ENCODE measurements at places on chromosomes 1 and 21.
A peak's percentile ranks its signal among the peaks of the same experiment; 100 is the strongest.

DNA sequence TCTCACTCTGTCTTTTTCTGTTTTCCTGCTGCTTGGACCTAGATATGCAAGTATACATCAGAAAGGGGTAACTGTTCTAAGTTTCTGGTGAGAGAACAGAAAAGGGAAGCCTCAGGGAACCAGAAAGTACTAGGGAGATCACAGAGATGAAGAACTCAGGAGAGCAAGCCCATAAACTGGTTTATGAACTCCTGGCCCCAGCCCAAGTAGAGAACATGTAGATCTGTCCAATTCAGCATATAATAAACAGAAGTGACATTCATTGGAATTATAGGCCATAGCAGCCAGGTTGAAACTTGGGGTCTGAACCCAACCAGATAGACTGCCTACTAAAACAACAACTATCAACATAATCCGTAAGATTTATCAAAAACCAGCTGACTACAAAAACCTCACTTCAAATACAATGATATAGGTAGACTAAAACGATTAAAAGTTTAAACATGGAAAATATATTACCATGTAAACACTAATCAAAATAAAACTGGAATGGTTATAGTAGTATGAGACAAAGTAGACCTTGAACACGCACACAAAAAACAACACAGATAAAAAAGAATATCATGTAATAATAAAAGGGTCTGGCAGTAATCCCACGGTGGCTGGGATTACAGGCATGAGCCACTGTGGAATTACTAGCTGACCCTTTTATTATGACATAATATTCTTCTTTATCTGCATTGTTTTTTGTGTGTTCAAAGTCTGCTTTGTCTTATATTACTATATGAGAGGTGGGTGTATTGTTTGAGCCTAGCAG, 65.0 kb downstream of the ZSWIM5 start:
- no peak for DNase-seq

GRCh38 chr1:169307176-169307575, 60.4 kb downstream of the NME7 start:
- no peak for DNase-seq

GRCh38 chr1:161080441-161081405, 8.6 kb downstream of the NECTIN4 start:
- DNase-seq: no peak

- no peak for DNase-seq
These were observed 37.2 kb downstream of the VAV3 start for GRCh38 chr1:107927820-107928219.

- no peak for DNase-seq
These were observed 10.6 kb upstream of the C1orf162 start for GRCh38 chr1:111463029-111463683.

GRCh38 chr1:211183747-211184313, 49.9 kb upstream of the KCNH1 start:
- DNase-seq: no peak

- DNase-seq: no peak
These were observed 82.4 kb downstream of the PBX1 start for GRCh38 chr1:164641353-164641730.

DNA sequence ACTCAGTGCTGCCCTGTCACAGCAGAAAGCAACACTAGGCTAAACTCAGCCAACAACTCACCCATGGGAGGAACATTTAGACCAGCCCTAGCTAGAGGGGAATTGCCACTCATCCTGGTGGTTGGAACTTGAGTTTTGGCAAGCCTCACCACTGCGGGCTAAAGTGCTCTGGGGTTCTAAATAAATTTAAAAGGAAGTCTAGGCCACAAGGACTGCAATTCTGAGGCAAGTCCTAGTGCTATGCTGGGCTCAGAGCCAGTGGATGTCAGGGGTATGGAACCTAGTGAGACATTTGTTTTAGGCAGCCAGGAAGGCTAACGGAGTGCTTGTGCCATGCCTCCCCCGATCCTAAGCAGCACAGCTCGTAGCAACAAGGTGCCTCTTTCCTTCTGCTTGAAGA, 78.0 kb downstream of the RGS13 start:
- peak; percentile 82 for DNase-seq

GRCh38 chr1:174794861-174795260, 204.9 kb upstream of the CACYBP start:
- DNase-seq: no peak

DNA sequence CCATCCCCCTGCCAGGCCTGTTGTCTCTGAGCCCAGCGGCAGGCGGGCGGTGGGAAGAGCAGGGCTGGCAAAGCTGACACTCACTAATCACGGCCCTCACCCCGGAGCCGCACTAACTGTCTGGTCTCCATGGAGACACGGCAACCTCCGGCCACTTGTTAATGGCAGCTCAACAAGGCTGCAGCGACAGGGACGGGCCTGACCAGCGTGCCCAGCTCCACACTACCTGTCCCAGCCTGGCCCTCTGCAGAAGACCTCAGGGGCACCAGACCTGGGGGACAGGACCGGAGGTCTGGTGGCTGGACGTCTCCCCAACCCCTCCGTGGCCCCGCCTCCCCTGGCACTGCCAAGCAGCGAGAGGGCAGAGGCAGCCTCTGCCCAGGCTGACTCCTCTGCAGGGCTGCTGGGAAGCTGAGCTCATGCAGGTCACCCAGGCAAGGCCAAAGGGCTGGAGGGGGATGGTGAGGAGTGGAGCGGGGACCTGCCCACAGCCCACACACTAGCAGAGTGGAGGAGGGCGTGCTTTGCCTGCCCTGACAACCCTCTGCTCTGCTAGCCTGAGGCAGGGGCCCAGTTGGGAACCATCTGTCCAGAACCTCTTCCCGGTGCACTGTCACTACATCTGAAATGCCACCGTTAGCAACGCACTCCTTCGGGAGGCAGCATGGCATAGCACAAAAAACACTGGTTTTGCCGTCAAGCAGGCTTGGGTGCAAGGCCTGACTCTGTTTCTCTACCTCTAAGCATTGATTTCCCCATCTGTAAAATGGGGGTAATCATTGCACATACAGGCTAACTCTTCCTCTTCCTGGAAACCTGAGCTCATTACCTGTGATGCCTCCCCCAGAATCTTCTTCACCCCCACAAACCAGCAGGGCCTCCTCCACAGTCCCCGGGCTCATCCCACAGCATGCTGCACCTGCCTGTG, 29.6 kb upstream of the WASF2 start:
- no peak for DNase-seq

GRCh38 chr21:15274701-15275485, 210.1 kb upstream of the NRIP1 start:
- DNase-seq: no peak

GRCh38 chr1:51976846-51977602, 13.5 kb downstream of the RAB3B start:
- DNase-seq: no peak

GRCh38 chr1:218480588-218481099, 135.5 kb downstream of the TGFB2 start:
- DNase-seq: no peak

- no peak for DNase-seq
These were observed 94.8 kb upstream of the TMPRSS15 start for GRCh38 chr21:18498431-18498830.

GRCh38 chr21:38761531-38761930, 44.2 kb upstream of the ETS2 start:
- peak; percentile 15 for DNase-seq

GRCh38 chr1:29426701-29427279, 190.5 kb downstream of the PTPRU start:
- no peak for DNase-seq

DNA sequence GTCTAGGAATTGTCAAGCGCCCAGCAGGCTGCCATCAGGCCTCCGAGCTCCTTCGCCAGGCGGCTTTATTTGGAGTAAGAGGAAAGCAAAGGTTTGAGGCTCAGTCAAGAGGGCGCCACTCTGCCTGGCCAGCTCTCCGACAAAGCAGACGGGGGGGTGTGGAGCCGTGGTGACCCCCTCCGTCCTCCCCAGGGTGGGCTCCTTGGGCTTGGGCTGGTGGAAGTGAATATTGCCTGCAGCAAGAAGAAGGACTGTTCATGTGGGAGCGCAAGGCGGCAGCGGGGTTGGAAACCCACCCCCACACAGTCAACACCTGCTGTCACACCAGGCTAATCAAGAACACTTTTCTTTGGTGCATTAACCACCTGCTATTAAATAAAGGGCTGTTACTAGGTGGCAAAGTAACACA, 14.6 kb downstream of the EPHX1 start:
- no peak for DNase-seq

GRCh38 chr1:76219366-76219818, 144.8 kb downstream of the ST6GALNAC3 start:
- DNase-seq: no peak

GRCh38 chr1:4684136-4684535, 29.7 kb downstream of the AJAP1 start:
- DNase-seq: no peak

DNA sequence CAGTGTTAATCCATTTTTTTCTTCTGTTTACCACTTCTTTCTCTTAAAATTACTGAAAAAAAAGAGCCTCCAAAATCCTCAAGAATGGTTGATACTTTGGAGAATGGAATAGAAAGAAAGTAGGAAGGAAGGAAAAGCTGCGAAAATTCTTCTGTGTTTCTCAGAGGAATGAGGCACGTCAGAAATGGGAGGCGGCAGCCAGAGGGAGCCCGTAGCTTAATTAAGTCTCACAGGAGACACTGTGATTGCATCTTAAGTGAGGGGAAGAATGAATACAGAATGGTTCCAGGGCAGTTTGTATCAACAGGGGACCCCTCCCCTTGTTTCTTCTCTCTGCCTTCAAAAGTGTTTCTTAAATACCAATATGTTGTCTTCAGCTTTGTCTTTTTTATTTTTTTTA, 1099.5 kb downstream of the PLA2G4A start:
- DNase-seq: no peak

- peak; percentile 56 for DNase-seq
These were observed 580 bp downstream of the RBM34 start for GRCh38 chr1:235160383-235160956.

DNA sequence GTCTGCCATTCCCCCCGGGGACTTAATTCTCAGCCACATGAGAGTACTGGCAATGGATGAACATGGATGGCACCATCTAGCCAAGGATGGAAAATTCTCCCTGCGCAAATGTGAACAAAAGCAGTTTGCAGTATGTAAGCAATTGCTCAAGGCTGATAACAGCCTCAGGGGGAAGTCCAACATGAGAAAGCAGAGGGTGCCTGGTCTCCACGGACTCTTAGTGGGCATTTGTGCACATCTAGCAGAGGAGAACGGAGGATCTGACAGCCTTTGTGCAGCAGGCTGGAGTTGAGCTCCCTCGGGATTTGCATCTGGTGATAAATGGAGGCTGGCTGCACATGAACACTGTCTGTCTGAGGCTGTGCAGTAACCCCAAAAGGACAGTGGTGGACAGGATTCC, 13.9 kb upstream of the OLIG1 start:
- DNase-seq: no peak

- DNase-seq: peak; percentile 74
These were observed 255.8 kb upstream of the CACYBP start for GRCh38 chr1:174743654-174744561.

- no peak for DNase-seq
These were observed 64.7 kb downstream of the SGIP1 start for GRCh38 chr1:66598670-66599069.

- DNase-seq: no peak
These were observed 463.2 kb upstream of the RUNX1 start for GRCh38 chr21:35512346-35512745.

- DNase-seq: no peak
These were observed 69.4 kb downstream of the PLPP3 start for GRCh38 chr1:56509713-56510641.

- DNase-seq: no peak
These were observed 191.1 kb downstream of the PTPRC start for GRCh38 chr1:198829944-198830343.

DNA sequence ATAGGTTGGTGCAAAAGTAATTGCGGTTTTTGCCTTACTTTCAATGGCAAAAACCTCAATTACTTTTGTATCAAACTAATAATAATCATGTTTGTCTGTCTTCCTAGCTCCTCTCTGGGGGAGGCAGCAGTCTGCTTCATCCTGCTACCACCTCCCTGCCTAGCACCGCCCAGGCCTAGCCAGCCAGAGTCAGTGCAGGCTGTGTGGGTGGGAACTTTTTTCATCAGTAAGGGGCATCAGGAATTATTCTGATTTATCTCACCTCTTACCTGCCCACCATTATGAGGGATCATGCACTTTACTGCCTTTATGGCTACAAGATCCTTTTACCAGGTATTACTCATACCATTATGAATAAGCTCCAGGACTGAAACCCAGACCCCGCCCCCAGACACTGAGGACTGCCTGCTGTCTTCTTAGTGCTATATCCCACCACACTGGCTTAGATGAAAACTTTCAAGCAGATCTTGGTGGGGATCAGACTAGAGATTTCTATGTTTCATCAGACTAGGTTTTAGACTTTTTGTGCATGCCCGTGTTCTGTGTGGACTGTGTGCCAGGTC, 116.4 kb downstream of the PBX1 start:
- no peak for DNase-seq

DNA sequence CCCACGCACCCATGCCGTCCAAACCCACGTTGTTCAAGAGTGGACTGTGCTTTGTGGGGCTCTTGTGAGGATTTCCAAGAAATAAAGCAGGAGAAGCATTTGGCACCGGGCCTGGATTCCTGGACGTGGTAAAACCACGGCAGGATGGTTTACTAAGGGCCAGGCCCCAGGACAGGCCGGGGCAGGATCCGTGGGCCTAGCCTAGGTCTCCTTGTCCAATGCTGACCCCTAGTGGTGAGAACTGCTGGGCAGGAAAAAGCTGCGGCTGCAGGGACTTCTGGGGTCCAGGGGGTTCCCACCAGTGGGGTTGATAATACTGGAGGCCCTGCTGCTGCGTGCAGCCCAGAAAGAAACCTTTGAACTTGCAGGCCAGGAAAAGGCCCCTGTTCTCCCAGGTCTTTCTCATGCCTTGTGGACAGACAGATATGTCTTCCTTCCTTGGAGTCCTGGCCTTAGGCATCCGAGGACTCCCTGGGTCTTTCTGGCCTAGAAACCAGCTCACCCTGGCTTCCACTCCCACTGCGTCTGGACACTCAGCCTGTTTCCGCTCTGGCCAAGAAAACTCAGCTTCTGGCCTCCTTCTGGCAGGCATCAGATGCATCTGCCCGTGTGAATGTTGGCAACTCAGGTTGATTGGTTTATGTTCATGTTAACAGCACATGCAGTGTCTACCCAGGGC, 106.9 kb upstream of the TMEM51 start:
- DNase-seq: peak; percentile 39

Measured in Kasumi-1 (cell line).